ENCODE measurements at places on chromosomes 2 and 18.

- no peak for DNase-seq
Measured at GRCh38 chr18:50179465-50179864, 15.5 kb downstream of the MYO5B start.

- no peak for DNase-seq
Measured at GRCh38 chr2:101402630-101403029, 15.3 kb upstream of the CREG2 start.

GRCh38 chr2:16661526-16661925, 4.1 kb downstream of the CYRIA start:
- no peak for DNase-seq

- DNase-seq: no peak
Measured at GRCh38 chr2:127893033-127893432, 7.3 kb upstream of the AMMECR1L start.

DNA sequence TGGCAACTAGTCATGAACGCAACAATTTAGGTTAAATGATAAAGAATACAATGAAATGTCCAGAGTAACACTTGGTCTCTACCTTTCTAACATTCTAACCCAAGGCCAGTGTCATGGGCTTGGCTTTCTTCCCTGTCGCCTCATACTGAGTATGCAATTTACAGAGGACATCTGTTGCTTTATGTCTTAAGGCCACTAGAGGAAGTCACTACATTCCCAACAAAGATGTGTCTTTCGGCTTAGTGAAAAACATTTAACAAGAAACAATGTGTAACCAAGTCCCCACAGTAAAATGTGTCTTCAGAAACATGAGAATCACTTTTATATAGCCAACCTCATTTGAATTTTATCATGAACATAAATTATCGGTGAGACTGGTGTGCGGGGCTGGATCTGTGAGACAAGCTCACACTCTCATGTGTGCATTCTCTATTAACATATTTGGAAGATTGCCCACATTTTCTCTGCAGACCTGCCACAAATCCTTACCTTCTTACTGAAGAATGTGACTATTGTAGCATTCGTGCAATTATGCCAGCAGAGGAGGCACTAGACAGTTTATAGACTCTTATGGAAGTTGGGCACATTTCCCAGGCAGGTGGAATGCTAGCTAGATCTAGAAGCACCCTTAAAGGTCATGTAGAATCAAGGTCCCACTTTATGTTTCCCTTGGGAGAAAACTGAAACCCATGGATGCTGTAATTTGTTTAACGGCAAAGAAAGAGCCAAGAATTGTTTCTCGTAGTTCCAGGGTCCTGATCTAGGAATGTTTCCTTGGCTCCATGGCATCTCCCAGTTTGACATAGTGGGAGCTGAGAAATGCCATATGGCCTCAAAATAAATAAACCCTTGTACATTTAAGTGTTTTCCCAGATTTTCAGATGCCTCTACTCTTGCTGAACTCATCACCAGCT, 101.8 kb downstream of the CD226 start:
- no peak for DNase-seq

DNA sequence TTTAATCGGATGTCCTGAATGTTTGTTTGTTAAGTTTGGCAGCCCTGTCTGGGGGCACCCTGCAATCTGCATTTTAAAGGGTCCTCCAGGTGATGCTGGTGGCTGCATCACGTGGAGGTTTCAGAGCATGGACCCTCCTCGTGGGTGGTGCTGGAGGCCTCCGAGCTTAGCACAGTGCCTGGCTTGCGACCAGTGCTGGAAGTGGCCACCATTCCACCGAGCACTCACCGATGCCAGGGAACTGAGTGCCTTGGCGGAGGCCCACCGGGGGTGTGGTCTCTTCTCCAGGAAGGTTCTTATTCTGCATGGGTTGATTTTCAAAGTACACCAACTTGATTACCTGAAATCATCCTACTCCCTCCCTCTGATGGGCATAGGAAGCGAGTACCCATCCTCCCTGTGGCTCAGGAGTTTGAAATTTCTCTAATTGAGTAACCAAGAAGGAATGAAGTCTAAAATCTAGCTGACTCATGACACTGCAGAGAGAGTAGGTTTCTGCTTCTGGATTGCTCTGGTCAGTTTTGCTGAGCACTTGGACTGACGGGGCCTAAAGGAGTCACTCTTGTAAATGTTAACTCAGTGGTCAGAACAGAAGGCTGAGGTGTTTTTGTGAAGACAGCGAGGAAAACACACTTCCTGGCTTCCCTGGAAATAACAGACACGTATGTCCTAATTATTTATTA, 58.1 kb upstream of the SLC66A3 start:
- no peak for DNase-seq

- no peak for DNase-seq
Measured at GRCh38 chr2:209821806-209822205, 50.2 kb downstream of the UNC80 start.

- DNase-seq: no peak
Measured at GRCh38 chr2:41963661-41964525, 83.9 kb upstream of the PKDCC start.

GRCh38 chr2:185181901-185182300, 556.7 kb upstream of the FSIP2 start:
- DNase-seq: no peak

GRCh38 chr2:132757002-132757589, 87.1 kb upstream of the LYPD1 start:
- DNase-seq: no peak

- no peak for DNase-seq
Measured at GRCh38 chr2:177669625-177670330, 277.2 kb downstream of the AGPS start.

DNA sequence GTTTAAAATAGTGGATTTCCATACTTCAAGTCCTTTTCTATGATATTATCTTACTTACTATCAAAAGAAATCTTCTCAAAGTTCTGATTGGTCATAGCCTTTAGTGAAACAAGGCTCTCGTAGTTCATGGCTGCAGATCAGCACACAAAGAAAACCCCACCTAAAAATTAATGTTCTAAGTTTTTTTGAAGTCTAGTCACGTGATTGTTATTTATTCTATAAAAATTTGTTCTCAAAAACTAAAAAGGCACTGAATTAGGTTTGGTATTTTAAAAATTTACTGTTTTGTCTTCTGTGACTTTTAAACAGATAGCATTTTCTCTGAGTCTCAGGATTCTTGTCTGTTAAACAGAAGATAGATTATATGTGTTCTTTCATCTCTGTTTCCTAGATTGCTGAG, 122.4 kb downstream of the KCNH7 start:
- no peak for DNase-seq

DNA sequence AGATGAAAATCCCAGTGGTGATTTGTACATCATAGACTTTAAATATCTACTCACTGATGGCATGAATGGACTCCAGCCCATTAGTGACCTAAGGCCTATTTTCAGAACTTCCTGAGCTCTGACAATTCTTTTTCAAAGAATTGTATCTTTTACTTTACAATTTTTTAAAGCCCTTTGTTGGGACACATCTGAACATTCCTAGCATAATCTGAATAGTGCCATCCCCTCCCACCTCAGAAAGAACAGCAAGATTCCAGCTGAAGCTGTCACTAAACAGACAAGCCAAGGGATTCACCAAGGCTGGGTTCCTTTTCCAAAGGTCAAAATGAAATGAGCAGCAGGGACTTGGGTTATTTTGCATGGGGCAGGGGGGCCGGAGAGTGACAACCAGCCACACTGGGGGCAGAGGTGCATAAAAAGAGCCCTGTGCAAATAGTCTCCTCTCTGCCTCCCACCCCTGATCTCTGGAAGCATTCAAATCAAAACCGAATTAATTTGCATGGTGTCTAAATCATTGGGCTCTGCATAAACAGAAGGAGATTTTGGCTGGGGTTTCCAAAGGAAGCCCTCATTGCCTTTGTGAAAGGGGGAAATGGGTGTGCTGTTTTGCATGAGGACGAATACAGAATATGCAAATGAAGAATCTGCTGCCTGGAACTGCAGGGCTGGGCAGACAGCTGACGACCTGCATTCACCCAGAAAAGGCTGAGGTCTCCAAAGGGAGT, 17.2 kb downstream of the EPHA4 start:
- peak; percentile 22 for DNase-seq

DNA sequence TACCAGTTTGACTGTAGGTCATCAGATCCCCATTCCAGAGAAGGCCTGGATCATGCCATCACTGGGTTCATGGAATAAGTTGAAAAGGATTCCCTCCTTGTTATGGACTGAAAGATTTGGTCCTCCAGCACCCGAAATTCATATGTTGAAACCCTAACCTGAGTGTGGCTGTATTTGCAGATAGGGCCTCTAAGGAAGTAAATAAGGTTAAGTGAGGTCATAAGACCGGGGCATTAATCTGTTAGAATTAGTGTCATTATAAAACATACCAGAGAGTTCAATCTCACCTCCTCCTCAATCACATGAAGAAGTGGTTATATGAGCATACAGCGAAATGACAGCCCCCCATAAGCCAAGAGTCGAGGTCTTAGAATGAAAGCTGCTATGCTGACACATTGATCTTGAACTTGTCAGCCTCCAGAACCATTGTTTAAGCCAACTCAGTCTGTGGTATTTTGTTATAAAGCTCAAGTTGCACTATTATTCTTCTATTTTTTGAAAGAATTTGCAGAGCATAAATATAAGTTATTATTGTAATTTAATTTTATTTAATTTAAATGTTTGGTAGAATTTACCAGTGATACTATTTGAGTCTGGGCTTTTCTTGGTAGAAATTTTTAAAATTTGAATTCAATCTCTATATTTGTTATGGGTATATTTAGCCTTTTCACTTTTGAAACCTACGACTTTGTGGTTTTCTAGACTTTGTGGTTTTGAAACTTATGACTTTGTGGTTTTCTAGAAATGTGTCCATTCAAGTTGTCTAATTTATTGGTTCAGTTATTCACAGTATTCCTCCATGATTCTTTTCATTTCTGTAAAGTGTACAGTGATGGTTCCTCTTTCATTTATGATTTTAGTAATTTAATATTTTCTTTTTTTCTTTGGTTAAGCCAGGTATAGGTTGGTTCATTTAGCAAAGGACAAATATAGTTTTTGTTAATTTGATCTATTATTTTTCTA, 1206.7 kb upstream of the CDH2 start:
- no peak for DNase-seq

DNA sequence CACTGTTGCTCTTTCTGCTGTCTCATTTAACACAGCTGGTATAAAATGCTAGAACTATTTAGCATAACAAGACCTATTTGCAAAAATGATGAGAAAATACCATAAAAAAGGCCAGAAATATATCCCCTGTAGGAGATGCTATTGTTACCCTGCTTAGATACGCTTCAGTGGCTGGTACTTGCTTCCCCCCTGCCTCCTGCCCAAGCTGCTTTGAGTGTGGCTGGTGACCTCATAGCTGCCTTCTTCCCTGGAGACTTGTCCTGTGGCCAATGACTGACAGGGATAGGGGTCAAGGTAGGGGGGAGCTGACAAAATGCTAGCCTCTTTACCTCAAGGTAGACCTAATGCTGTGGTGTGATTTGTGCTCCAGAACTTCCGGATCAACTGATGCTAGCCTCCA, 150.2 kb upstream of the ZEB2 start:
- DNase-seq: no peak

GRCh38 chr2:33839791-33840190, 240.7 kb upstream of the FAM98A start:
- no peak for DNase-seq

- DNase-seq: no peak
Measured at GRCh38 chr2:19201911-19202462, 156.4 kb downstream of the OSR1 start.

- DNase-seq: peak; percentile 65
Measured at GRCh38 chr2:147182260-147182659, 662.6 kb upstream of the ACVR2A start.

- peak; percentile 59 for DNase-seq
Measured at GRCh38 chr2:192194866-192195547, at the start of gene TMEFF2. Gene TMEFF2, minus strand, starts transcription at chr2:192194933. Its CDS starts 409 bp downstream, at chr2:192194524.

GRCh38 chr18:9735238-9735637, 27.1 kb downstream of the RAB31 start:
- DNase-seq: no peak

GRCh38 chr18:56097621-56098020, 509.6 kb upstream of the TCF4 start:
- no peak for DNase-seq

- DNase-seq: no peak
Measured at GRCh38 chr2:51201295-51201694, 169.4 kb upstream of the NRXN1 start.

DNA sequence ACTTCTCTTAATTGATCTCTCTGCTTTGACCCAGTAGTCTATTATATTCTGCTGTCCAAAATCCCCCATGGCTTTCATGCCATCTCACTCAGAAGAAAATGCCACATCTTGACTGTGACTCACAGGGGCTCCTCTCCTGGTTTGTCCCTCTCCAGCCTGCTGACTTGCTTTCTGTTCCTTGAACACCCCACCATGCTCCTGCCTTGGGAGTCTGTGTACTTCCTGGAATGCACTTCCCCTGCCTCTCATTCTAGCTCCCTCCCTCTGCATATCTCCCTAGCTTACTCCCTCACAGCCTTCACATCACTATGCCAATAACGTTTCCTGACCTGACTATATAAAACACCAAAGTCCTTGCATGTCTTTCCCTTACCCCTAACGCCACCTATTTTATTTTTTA, 167.2 kb downstream of the TRIB2 start:
- no peak for DNase-seq

DNA sequence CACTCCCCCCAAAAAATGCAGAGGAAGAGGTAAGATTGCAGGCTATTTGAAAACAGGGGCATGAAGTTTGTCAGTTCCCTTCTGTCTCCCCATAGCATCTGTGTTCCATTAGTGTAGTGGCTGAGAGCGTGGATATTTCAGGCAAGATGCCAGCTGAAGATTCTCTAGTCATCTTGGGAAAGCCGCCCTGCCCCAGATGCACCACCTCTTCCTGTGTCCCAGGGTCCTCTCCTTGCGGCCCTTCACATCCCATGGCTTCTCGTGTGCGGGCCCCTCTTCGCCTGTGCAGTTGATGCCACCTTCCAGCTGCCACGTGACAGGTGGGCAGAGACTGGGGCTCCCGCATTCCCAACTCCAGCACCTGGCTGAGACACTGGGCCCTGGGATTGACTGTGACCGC, 16.1 kb downstream of the TMEM127 start:
- DNase-seq: no peak

DNA sequence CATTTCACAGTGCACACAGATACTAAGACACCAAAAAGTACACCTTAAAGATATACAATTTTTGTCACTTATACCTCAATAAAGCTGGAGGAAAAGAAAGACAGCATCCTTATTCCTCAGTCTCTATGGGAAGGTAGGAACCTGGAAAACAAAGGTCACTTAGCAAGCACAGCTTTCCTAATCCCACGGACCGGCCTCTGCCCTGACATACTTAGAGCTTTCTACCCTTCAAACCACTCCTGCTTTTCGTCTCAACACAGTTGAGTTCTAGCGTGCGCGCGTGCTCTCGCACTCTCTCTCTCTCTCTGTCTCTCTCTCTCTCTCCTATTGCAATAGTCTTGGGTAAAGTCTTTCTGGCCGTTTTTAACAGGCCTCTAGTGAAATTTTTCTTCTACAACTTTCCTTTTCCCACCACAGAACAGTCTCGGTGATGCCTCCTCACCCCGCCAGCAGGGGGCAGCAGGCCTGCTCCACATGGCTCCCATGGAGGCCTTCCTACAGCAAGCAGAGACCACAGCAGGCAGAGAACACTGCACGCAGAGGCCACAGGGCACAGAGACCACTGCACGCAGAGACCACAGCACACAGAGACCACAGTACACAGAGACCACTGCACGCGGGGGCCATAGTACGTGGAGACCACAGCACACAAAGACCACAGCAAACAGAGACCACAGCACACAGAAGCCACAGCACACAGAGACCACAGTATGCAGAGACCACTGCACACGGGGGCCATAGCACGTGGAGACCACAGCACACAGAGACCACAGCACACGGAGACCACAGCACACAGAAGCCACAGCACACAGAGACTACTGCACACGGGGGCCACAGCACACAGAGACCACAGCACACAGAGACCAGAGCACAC, 106.9 kb downstream of the FBXO15 start:
- peak; percentile 75 for DNase-seq

GRCh38 chr2:118832791-118833715, 14.4 kb downstream of the EN1 start:
- no peak for DNase-seq
